ENCODE measurements at places on chromosomes 6 and 20. TPM values are rescaled to one million over a fixed set of nuclear protein-coding genes. Genes with fewer than 3 reads are reported as not detected.

DNA sequence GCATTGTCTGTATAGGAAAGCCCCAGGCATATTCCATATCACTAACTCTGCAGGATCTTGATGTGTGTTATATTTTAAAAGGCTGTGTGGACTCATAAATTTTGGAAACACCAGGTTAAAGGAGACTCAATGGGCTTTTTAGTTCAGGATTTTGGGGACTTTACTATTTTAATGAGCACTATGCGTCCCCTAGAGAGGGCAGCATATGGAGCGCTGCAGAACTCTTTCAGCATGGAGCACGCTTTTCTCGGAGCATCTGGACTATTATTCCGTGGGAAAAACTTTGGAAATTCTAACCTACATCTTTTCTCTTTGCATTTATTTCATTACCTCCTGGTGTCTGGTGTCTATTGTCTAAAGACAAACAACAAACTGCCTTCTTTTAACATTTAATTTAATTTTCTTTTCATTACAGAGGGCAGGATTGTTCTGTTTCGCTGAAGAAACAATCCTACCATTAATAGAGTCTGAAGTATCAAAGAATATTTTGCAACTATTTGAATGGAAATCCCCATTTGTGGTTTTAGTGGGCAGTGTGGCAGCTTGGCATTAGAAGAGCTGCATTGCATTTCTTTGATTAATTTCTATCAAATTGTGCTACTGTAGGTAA, 399.9 kb upstream of the HSF2 start:
- no peak for DNase-seq

GRCh38 chr6:28841290-28841689, 82.5 kb downstream of the TRIM27 start:
- no peak for DNase-seq

GRCh38 chr6:6696867-6697531, 108.5 kb downstream of the LY86 start:
- DNase-seq, result no peak

DNA sequence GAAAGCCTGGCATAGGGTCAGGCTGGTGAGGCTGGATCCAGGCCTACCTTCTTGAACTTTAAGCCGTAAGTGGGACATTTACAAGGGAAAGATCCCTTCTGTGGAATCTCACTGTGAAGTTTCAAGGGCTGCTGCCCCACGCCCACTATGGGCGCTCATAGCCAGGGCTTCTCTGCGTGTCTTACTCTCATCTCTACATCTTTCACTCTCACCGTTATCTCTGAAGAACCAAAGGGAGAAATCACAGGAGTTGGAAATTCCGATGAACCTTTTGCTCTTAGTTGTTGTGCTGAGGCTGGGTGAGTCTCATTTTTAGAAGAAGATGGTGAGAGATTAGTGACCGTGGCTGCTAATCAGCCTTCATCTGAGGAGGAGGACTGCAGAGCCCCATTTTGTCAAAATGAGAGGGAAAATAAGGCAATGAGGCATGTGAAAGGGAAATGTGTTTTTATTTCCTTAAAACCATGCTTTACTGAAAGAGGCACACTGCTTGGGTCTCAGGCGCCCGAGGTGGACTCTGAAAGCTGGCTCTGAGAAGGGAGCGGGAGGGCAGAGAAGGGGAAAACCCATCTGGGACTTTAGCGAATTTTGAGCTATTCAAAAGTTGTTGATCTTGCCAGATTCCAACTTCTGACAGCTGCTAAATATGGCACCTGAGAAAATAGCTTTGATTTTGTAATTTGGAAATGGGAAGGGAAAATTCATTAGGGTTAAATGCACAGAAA, 301.5 kb downstream of the CLIC5 start:
- DNase-seq, result no peak

DNA sequence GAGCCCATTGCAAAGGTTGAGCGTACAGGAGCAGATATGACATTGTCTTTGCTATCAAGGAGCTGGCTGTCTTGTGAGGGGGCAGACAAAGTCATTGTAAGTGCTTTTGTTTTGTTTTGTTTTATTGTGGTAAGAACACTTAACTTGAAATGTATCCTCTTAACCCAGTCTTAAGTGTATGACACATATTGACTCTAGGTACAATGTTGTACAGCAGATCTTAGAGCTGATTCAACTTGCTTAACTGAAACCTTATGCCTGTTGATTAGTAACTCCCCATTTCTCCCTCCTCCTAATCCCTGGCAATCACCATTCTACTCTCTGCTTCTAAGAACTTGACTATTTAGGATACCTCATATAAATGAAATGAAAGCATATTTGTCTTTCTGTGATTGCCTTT, 429.0 kb downstream of the BMP2 start:
- no peak for DNase-seq

DNA sequence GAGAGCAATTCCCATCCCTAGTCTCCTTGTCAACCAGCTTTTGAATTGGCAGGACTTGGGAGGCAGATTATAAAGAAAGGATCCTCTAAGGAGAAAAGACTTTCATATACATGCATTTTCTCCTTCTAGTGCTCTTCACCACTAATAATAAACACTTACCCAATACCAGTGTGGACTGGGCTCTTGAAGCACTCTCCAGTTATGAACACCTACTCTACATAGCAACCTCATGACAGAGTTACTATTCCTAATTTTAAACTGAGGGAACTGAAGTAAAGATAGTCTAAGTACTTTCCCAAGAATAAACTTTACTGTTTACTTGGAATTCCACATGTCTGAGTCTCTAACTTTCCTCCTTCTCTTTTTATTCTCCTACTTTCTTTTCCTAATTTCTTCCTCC, 4.8 kb downstream of the COL9A1 start:
- no peak for DNase-seq

- DNase-seq, result no peak
Measured at GRCh38 chr6:3405679-3406078, 51.2 kb downstream of the SLC22A23 start.

DNA sequence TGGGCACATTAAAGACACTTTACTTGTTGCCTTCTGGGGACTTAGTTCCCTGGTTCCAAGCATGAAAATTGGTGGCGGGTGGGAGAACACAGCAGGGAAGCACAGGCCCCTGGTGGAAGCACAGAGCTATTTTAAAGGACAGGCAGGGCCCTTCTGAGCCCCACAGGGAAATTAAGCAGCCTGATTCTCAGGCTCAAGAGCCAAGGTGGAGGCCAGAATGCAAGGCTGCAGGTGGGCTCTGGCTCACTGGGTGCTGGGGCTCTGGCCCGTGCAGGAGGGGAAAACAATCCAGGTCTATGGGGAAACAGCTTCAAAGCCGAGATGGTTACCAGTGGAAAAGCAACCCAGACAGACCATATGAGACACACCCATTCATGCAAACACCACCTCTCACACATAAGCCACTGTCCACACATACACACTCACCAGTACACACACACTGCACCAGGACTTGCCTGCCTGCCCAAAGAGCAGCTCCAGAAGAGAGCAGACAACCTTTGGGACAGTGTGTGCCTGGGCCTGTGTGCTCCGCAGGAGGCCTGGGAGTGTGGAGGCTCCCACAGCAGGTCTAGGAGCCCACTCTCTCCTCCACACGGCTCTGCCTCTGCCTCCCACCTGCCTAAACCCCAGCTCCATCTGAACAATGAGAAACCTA, 30.6 kb downstream of the TFEB start:
- no peak for DNase-seq

- no peak for DNase-seq
Measured at GRCh38 chr20:47917549-47918070, 132.3 kb upstream of the SULF2 start.

DNA sequence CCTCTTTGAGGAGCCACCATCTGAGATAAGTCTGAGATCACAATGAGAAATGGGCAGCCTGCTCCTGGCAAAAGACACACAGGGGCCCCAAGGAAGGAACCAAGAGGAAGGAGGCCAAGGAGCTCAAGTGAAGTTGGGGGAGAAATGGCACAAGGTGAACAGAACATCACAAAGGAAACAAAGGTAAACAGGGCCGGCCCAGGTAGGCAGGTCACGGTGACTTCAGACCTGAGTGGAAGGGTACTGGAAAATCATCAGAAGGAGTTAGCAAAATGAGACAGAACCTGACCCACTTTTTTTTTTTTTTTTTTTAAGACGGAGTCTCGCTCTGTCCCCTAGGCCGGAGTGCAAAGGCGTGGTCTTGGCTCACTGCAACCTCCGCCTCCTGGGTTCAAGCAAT, 11.3 kb downstream of the ZMYND8 start:
- no peak for DNase-seq

GRCh38 chr6:139027620-139028182, 844 bp upstream of the ABRACL start:
- DNase-seq, result no peak

GRCh38 chr6:43983632-43984031, 143.6 kb downstream of the MRPL14 start:
- no peak for DNase-seq

GRCh38 chr6:81950877-81951276, 198.4 kb upstream of the TENT5A start:
- DNase-seq, result no peak

DNA sequence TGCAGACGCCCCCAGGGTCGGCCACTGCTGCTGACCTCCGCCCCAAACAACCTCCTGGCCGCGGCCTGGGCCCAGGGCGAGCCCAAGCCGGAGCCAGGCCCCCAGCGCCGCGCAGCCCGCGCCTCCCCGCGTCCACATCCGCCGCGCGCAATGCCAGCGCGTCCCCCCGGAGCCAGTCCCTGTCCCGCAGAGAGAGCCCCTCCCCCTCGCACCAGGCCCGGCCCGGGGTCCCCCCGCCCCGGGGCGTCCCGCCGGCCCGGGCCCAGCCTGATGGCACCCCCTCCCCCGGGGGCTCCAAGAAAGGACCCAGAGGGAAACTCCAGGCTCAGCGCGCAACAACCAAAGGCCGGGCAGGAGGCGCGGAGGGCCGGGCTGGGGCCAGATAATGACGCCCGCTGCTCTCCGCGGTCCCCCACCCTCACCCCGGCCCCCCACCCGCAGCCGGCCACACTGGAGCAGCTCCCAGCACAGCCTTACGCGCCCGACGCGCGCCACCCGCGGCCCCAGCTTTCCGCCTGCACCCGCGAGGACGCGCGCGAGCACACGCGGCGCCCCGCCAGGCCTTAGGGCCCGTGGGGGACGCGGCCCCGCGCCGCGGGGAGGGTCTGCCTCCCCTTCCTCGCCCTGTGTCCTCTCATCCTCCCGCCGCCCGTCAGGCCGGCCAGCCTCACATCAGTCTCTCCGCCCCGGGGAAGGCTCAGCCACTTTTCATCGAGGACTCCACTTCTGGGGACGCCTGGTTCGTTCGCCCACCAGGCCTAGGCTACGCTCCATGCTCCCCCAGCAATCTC, 12.9 kb upstream of the SLC22A7 start:
- no peak for DNase-seq

DNA sequence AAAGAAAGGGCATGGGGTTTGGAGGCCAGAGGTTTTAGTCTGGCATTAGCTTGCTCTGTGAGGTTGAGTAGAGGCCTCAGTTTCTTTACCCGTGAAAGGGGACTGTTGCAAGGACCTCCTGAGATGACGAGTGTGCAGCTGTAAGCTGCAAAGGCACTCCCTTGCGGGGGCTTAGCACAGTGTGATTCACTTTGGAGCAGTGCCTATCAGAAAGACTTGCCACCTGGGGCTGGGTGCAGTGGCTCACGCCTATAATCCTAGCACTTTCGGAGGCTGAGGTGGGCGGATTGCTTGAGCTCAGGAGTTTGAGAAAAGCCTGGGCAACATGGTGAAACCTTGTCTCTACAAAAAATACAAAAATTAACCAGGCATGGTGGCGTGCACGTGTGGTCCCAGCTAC, 7.5 kb upstream of the BAK1 start:
- no peak for DNase-seq

- DNase-seq, result no peak
Measured at GRCh38 chr6:126876446-126876845, 242.0 kb upstream of the RSPO3 start.

DNA sequence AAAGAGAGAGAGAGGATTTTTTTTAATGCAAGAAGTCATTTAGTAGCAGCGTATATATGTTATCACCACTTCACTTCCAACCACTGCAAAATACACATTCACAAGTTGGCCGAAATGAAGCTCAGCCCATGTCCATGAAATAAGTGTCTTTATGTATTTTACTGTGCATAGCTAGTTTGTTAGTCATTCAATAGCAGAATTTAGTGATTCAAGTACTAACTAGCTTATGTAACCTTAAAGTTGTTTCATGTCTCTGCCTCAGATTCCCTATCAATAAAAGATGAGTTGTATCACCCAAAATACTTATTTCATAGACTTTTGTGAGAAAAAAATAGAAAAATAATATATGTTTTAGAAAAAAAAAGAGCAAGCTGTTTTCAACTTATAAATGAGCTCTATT, 153.7 kb upstream of the PRDM1 start:
- no peak for DNase-seq

DNA sequence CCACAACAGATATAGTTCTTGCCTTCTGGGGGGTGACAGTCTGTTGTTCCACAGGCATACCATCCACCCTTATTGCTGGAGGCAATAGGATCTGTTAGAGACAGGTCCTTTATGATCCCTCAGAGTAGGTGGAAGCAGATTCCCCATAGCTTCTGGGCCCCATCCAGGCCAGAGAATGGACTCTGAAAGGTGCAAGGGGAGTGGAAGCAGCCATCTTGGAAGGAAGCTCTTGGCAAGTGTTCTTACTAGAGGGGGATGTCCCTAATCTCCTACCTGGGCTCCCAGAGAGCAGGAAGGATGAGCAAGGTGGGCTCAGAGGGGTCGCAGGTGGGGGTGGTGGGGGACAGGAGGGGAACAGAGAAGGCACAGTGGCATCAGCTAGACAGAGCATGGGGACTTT, 33.4 kb downstream of the CEBPB start:
- no peak for DNase-seq

CST9 gene
- not detected for polyA plus RNA-seq

VSX1 gene
- not detected for polyA plus RNA-seq

AKAP12 gene
- polyA plus RNA-seq, result 259 TPM

FAM83B gene
- 8.6 TPM for polyA plus RNA-seq

MATN4 gene
- polyA plus RNA-seq, result 0.40 TPM

PLEKHG1 gene
- polyA plus RNA-seq, result 38.4 TPM

ANGPT4 gene
- polyA plus RNA-seq, result 0.18 TPM

SCRT2 gene
- not detected for polyA plus RNA-seq

HEY2 gene
- polyA plus RNA-seq, result 6.9 TPM

ZSWIM3 gene
- polyA plus RNA-seq, result 4.2 TPM
